ENCODE measurements at places on chromosomes 13 and 19.

- no peak for DNase-seq
Observed at GRCh38 chr13:100088273-100088643, 635 bp upstream of the PCCA start.

- no peak for DNase-seq
Observed at GRCh38 chr19:2160379-2160778, 3.4 kb upstream of the DOT1L start.

DNA sequence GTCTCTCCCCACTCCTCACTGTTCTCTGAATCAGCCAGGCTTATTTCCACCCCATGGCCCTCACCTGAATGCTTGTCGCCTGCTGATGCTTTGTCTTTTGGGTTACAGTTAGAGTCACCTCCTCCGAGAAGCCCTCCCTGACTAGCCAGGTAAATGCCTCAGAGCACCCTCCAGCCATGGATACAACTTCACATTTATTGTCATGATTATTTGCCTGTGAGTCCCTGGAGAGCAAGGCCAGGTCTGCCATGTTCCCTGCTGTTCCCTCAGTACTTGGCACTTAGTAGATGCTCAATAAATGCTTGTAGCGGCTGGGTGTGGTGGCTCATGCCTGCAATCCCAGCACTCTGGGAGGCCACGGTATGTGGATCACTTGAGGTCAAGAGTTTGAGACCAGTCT lies 3.7 kb upstream of the PDE4C start:
- no peak for DNase-seq

DNA sequence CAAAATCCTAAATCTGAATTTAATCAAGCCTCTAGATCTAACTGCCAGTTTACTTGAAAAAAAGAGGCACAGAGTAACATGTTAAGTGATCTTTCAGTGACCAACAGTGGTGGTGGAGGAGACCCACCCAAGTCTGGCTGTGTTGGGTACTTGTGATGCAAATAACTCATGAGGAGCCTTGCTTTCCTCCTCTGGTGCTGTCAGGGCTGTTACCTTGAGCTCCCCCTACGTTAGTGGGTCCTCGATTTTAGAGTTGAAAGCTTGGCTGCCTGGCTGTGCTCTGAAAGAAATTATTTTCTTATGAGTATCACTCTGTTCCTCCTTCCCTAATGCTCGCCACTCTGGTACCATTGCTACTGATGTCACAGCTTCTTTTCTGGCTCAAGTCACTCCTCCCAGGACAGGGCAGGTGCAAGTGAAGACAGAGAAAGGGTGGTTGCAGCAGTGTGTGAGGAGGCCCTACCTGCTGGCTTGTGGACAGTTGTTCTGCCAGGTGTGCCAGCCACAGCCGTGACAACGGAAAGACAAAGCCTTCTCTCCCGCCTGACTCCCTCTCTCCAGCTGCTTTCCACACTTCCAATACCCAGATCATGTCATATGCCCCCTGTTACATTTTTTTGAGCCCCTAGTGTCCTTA lies 6.5 kb upstream of the SUPT20H start:
- DNase-seq: no peak

DNA sequence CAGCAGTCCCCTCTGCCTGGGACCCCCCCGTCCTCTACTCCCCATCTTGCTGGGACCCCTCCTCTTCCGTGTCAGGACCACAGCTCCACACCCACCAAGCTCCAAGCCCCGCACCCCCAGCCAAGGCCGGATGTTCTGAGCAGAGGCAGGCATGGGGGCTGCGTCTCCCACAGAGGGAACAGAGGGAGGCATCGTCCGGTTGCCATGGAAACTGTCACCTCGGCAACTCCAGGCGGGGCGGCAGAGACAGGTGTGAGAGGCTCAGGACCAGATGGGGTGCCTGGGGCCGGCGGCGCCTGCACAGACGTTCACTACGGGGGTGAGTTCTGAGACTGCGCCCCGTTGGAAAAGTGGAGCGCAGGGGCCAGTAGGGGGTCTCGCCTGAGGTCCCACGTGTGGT lies 5.4 kb downstream of the RNU6-9 start:
- no peak for DNase-seq

GRCh38 chr19:7242601-7243258 lies 51.5 kb downstream of the INSR start:
- DNase-seq: no peak

DNA sequence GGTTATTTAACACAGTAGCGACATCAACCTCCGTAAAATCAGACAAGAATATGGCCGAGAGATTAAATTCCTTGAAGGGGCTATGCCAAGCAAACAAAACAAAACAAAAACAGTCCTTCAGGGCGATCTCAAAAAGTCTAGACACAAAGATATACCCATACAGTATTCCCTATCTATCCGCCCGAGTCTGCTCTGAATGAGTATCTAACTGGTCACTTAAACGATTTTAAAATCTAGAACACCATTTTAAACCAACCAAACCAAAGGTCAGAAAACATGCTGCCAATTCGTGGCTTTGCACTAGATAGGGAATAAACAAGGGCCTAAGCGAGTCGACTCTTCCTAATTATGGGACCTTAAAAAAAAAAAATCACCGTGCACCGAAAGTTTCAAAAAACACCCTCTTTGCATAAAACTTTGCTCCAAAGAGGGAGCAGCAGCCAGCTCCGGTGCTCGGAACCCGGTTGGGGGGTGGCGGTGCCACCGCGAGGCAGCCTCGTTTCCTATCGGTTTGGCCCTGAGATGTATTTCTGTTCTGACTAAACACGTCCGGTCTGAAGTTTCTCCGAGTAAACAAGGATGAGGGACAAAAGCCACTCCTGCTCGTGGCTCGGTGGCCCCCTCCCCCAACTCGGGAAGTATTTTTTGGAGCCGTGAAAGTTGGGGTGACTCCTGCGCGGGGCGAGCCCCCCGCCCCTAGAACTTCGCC lies 1.8 kb downstream of the HMGB1 start:
- DNase-seq: no peak

DNA sequence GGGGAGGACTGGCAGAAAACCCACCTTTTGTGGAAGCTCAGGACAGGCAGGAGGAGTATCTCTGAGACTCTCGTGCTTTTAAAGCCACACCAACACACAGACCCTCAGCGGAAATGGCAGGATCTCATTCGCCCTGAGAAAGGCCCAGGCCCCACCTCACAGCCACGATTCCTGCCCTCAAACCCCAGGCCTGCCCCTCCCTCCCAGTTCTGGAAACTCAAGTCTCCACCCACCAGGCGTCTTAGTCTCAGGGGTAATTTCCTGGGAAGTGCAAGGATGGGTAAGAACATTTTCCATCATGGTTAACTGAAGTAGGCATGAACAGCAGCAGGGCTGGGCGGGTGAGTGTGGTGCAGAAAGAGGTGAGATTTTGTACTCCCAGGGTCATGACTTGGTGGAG lies 8.0 kb upstream of the PDE4C start:
- no peak for DNase-seq

- no peak for DNase-seq
Observed at GRCh38 chr13:29855009-29855408, 4.6 kb upstream of the UBL3 start.

GRCh38 chr13:74847966-74848365 lies 634.0 kb downstream of the TBC1D4 start:
- no peak for DNase-seq

- no peak for DNase-seq
Observed at GRCh38 chr13:54366728-54367127, 1338.1 kb downstream of the OLFM4 start.

DNA sequence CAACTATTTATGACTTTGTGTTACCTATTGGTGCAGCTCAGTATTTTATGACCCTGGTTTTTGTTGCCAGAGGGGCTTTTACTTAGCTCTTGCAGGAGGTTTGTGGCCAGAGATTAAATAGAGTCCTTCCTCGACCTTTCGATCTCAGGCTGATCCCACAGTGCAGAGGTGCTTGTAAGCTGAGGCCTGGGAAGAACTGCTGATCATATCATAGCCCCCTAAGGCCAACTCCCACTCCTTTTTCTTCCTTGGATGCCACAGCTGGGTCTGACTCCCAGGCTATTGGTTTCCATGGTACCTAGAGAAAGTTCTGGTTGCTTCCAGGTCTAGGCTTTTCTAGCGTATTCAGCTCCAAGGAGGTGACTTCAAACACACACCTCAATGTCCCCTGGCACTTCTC lies 324.9 kb downstream of the FOXO1 start:
- no peak for DNase-seq

- no peak for DNase-seq
Observed at GRCh38 chr13:92224052-92224821, 825.8 kb downstream of the GPC5 start.

- no peak for DNase-seq
Observed at GRCh38 chr19:52248241-52248640, 21.1 kb upstream of the ZNF766 start.

- DNase-seq: no peak
Observed at GRCh38 chr19:11749751-11750150, 11.0 kb upstream of the ZNF823 start.

- DNase-seq: no peak
Observed at GRCh38 chr13:32126278-32126677, 94.7 kb downstream of the FRY start.

- no peak for DNase-seq
Observed at GRCh38 chr13:46544208-46544607, 8.8 kb upstream of the LRCH1 start.

DNA sequence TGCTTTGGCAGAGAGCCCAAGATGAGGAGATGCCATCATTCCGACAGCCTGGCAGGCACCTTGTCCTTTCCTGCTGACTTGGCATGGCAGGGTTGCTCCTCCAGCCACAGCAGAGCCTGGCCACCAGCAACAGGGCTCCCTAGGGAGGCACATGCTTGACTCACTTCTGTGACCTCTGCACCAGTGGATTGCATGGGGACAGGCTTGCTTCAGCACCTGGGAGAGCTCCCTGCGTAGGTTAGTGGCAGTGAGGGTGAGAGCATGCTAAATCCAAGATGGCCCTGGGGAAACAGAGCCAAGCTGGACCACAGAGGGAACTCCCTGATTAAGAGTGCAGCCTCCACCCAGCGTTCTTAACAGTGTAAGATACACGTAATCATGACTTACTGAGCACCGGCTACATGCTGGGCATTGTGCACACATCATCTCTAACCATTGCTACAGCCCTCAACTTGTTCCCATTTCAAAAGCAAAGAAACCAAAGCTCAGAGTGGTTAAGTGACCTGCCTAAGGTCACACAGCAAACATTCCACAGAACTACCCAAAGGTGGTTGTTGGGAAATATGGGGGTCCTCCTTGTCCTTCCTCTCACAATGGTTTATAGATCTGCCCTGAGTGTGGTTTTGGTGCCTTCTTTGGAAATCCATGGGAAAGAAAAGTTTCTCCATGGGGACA lies 116.6 kb upstream of the UQCRFS1 start:
- no peak for DNase-seq

- no peak for DNase-seq
Observed at GRCh38 chr13:108213946-108214345, 1.4 kb downstream of the LIG4 start.

GRCh38 chr13:87884884-87885283 lies 213.7 kb downstream of the SLITRK5 start:
- DNase-seq: no peak

DNA sequence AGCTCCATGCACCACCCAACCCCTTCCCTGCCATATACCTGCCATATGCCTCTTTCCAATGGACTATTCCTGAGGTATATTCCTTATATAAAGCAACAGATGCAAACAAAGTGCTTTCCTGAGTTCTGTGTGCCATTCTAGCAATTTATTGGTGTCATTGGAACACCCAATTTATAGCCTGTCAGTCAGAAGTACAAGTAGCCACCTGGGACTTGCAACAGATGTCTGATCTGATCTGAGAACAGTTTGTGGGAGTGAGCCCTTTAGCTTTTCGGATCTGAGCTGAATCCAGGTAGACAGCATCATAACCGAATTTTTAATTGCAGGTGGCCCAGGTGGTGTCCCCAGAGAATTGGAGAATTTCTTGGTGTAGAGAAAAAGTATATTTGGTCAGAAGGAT lies 963 bp upstream of the FPR3 start:
- DNase-seq: no peak

Data from NCI-H2029 treated with DMSO at 0.1 percent for 48 hours (cell line).